ENCODE measurements at places on chromosomes 12 and 14.

- DNase-seq, result no peak
Measured at GRCh38 chr12:90102957-90103652, 394.5 kb upstream of the ATP2B1 start.

GRCh38 chr14:56963381-56963780 is 153.1 kb upstream of the OTX2 start:
- no peak for DNase-seq

DNA sequence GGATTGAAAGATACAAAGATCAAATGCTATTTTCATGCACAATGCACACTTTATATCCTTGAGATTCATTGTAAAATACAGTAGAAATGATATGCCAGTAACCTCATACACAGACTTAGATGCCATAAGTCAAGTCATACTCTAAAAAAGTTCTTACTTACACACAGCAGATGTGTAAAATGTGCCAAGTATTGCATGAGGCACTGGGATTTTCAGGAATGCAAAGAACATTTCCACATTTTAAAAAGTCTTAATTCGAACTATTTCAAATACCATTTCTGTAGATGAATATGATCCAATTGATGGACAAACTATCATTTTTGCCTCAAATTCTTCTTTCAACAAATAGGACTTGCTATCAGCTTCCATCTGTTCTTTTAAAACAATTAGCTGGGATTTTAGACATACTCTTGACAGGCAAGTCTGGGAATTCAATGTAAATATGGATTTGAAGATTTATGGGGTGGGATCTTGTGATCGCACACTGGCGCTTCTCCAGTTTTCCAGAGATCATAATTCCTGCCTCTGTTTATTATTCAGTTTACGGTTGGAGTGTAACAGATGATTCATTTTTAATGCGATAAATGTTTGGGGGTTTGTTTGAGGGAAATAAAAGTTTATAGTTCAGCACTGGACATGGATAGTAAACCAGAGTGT is 183.8 kb downstream of the PAX9 start:
- no peak for DNase-seq

DNA sequence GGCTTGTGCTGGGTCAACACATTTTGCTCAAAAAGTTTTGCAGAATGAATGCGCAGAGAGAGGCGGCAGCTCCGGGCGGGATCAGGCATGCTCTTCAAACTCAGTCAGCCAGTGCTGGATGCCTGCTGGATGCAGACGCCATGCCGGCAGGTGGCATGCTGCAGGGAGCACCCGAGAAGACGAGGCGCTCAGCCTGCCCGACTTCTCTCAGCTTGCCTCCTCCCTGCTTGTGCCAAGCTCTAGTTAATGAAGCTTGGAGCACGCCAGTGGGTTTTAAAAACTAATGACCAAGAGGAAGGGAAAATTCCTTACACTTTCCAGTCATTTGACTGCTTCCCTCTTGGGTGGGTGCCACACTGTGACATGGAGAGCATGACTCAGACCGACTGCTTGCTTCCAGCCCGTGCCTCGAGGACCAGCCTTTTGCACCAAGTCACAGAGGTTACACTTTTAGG is 39.8 kb downstream of the SLC24A4 start:
- no peak for DNase-seq

GRCh38 chr14:95196268-95196667 is 38.9 kb upstream of the DICER1 start:
- DNase-seq, result no peak

GRCh38 chr12:93443576-93443975 is 1.8 kb upstream of the UBE2N start:
- no peak for DNase-seq

- no peak for DNase-seq
Measured at GRCh38 chr12:57694459-57695019, 607 bp downstream of the OS9 start.

- no peak for DNase-seq
Measured at GRCh38 chr14:75184492-75184891, 8.1 kb upstream of the TMED10 start.

GRCh38 chr12:89461649-89462612 is 62.7 kb downstream of the GALNT4 start:
- no peak for DNase-seq

DNA sequence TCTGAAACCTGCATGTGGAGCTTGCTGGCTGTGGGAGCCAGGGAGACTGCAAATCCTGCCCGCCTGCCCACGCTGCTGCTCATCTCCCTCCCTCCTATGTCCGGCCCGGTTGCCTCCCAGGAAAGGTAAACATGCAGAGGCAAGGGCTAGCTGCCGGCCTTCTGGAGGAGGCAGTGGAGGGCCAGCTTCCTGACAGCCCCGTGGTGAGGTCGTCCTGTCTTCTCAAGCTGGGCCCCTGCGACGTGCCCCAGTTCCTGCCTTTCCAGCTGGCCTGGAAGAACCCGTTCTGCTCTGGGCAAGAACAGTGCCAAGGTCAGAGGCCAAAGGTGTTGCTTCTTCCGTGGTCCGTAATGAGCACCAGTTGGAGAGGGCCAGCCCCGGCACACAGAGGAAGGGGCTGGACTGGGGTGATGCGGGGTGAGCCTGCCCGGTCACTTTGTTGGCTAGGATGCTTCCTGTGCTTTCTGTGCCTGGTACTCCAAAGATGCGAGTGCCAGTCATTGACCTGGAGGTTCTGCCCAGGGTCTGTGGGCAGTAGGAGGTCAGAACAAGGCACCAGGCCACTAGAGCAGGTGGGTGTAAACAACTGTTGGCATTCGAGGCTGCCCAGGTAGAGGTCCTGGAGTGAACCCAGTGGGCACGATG is 25.3 kb downstream of the TPCN1 start:
- DNase-seq, result no peak

DNA sequence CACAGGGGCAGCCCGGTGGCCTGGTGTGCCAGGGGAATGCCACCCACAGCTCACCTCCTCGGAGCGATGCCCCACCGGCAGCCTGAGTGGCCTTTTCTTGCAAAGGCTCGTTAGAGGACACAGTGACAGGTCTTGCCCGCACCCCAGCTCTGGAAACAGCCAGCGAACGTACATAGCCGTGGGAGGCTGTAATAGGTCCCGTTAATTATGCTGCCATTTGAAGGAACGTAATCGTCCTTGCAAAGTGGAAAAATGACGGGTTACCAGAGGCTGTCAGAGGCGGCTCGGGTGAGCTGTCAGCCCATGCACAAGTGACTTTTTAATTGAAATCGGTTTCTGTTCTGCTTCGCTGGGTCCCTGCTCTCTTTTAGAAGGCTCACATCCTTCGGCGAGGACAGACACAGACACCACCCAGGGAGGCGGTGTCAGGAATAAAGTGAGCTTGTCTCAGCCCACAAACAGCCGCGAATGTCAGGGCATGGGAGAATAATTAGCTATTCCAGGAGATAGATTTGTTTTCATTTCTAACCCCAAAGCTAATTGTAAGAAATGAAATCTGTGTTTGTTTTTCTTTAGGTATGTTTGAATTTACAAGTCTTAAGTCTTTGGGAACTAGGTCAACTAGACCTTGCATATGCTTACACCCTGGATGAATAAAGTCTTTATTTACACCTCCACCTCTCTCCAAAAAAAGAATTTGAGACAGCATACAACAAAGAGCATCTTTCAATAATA is 77.2 kb upstream of the RFLNA start:
- DNase-seq, result no peak

DNA sequence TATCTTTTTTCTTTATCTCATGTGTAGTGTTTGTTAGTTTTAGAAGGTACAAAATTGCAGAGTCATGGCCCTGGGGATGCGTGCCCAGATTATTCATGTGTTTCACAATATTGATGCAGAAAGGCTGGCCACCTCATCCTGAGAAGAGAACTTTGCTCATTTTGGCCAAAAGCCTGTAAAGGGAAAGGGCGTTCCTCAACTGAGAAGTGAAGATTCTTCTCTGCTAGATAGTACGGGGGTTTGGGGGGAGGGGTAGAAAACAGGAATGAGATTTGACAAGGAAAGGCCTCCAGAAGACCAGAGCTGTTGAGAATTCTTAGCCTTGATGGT is 1.7 kb downstream of the MGST1 start:
- no peak for DNase-seq

GRCh38 chr14:101069666-101070362 is 166.3 kb upstream of the RTL1 start:
- DNase-seq, result no peak

DNA sequence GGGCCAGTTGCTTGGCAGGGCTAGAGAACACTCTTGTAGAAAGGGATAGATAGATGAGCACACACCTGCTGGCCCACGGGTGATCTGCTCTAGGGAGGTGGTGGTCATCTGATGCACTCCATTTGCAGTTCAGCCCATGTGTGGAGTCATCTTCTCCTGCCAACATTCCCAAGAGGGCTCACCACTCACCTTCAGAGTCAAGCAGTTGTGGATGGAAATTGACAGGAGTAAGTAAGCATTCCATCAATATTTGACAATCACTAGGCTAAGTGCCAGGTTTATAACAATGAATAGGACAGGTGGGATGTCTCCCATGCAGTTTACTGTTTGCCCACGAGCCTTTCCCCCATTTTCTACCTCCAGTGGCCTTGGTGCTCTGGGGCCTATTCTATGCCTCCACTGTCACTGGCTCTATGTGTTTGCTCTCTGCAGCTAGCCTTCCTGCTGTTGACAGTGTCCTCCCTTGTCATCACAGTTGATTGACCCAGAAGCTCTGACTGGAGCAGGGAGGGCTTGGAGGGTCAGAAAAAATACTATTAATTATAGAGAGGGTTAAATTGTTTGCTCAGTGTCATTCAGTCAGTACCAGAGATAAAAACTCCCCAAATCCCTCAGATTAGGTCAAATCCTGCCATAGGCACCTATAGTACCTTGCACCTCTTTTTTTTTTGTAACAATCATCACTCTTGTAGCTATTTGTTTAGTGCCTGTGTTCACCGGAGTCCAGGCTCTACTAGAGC is 134.6 kb upstream of the PZP start:
- no peak for DNase-seq

DNA sequence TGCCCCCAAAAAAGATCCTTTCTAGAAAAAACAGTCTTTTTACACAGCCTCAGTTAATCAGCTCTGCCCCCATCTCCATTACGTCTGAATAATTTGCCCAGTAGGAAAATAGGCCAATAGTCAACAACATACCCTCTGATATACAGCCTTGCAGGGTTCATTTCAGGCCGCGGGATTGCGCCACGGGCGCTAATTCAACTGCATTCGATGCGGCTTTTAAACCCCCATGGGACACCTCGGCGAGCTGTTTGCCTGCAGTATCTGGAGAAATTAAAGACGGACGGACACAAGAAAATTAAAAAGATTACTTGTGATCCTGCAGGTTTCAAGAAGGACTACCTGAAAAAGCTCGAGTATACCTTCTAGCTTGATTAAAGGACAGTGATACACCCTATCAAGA is 36.1 kb downstream of the ERP29 start:
- DNase-seq, result no peak

DNA sequence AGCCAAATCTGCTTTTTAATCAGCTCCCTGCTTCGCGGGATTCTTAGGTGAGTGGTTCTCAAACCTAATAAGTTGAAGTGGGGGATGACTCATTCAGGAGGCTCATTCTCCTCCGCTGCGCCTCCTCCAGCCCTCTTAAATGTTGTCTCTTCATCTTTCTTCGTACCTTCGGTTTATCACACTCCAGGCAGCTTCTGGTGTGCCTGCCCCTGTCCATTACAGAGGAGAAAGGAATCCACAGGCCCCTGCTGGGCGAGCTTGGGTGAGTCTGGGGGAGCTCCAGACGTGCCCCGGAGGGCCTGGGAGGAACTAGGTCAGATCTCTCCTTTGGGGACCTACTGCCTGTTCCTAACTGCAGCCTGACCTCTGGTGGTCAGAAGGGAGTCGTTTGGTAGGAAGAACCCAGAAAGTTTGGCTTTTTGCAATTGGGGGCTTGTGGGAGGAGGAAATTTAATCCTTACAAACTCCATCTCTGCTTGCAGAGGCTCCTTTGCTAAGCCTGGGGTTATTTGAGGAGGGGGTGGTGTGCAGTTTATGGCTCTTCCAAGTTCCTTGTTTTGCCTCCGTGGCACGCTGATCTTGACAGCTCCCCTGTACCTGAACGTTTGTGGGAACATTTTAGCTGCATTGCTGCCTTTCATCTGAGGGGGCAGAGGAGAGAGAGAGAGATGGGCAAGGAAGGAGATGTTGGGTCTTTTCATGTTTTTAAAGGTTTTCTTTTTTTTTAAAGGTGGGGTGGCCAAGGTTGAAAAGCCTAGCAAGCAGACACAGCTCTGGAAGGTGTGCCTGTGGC is 84.1 kb upstream of the GNG2 start:
- DNase-seq, result no peak

DNA sequence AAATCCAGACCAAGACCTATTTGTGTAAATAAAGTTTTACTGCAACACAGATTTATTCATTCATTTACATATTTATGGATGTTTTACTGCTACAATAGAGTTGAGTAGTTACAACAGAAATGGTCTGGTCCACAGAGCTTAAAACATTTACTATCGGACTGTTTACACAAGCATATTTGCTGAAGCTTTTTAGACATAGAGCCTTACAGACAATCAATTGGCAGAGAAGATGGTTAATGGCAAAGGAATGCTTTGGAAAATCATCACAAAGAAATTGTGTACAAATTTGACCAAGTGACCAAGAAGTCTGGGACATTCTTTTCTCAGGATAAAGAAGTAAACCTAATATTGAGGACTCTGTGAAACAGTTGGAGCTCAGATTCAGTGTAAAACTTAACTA is 504.3 kb downstream of the SLC16A7 start:
- DNase-seq, result no peak

- peak; percentile 25 for DNase-seq
Measured at GRCh38 chr14:49971156-49972130, 78.6 kb downstream of the ARF6 start.

- DNase-seq, result no peak
Measured at GRCh38 chr14:81309511-81309910, 88.8 kb upstream of the GTF2A1 start.

DNA sequence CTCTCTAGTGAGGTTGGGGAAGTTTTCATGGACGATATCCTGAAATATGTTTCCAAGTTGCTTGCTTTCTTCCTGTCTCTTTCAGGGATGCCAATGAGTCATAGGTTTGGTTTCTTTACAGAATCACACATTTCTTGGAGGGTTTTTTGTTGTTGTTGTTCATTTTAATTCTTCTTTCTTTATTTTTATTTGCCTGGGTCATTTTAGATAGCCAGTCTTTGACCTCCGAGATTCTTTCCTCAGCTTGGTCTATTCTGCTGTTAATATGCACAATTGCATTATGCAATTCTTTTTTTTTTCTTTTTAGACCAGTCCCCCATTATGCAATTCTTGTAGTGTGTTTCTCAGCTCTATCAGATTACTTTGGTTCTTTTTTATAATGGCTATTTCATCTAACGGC is 338.9 kb downstream of the AEBP2 start:
- DNase-seq, result no peak

GRCh38 chr14:35504260-35504659 is 29.7 kb upstream of the INSM2 start:
- DNase-seq, result no peak

- peak; percentile 31 for DNase-seq
Measured at GRCh38 chr14:77024171-77024691, 4.3 kb downstream of the IRF2BPL start.

DNA sequence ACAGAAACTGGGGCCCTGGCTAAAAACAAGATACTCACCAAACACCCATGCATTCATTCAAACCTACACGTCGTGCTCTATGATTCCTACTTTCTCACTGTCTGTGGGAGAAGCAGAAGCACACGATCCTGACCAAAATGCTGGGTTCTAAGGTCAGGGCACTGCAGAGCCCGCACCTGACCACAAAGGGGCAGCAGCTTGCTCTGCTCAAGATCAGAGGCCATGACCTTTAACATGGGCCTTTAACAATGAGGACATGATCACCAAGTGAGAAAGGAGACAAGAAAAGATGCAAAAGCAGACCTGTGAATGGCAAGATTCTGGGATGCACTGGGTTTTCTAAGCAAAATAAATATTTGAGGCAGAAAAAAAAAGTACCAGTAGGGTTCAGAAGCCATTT is 40.1 kb upstream of the VPS33A start:
- DNase-seq, result no peak

GRCh38 chr12:51938726-51939125 is 12.8 kb upstream of the ACVR1B start:
- DNase-seq, result no peak

Data from T-helper 1 cell (primary cell).